Amniotic epithelial cell (primary cell): ENCODE measurements at places on chromosomes 13 and 19.

GRCh38 chr13:42255886-42256285 lies 16.1 kb upstream of the AKAP11 start:
- no peak for DNase-seq

DNA sequence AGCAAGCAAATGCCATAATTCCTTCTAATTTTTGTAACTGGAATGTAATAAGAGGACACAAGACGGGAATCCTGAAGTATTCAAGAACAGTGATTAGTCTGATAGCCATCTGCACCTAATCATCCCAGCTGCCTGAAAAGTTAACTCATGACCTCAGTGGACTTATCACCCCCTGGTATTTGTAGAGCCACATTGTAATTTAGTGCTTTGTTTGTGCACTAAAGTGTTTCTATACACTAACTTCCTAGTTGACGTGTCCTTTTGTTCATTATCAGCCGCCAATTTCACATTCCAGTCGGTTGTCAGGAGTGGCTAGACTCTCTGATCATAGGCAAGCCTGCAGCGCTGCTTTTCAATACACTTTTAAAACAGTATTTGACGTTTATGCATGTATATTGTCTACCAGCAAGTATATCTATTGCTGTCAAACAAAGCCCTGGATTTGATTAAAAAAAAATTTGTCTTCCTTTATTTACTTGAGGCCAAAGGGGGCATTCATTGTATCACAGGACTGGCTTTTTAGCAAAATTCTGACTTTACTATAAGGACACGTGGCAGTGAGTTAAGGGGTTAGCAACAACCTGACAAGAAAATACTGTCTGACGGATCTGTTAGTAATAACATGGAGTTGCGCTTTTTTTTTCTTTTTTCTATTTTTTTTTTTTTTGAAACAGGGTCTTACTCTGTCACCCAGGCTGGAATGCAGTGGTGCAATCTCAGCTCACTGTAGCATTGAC lies 10.4 kb upstream of the SOX21 start:
- no peak for DNase-seq

DNA sequence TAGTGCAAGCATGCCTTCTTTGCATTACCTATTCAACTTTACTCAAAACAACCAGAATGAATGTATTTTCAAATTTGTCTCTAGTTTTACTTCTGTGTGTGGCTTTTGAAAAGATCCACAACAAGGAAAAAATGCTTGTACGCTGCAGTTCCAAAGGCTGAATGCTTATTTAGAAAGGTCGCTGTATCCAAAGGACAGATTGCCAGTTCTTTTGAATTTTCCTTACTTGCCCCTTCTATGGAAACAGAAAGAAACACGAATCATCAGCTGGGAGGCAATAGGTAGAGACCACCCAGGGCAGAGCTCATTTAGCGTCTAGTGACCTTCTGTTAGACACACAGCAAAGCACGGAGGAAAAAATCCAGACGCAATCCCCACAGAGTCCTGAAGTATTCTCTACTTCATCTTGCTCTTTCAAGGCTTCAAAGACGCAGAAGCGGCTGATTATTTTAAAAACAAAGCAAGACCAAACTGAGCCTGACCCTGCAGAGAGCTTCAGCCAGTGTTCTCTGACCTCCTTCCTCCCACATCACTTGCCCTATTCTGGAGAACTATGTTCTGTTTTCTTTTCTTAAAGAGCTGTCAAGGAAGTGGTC lies 674.6 kb upstream of the SGCG start:
- peak; percentile 61 for DNase-seq

- no peak for DNase-seq
Measured at GRCh38 chr13:95918860-95919259, 134.3 kb downstream of the UGGT2 start.

DNA sequence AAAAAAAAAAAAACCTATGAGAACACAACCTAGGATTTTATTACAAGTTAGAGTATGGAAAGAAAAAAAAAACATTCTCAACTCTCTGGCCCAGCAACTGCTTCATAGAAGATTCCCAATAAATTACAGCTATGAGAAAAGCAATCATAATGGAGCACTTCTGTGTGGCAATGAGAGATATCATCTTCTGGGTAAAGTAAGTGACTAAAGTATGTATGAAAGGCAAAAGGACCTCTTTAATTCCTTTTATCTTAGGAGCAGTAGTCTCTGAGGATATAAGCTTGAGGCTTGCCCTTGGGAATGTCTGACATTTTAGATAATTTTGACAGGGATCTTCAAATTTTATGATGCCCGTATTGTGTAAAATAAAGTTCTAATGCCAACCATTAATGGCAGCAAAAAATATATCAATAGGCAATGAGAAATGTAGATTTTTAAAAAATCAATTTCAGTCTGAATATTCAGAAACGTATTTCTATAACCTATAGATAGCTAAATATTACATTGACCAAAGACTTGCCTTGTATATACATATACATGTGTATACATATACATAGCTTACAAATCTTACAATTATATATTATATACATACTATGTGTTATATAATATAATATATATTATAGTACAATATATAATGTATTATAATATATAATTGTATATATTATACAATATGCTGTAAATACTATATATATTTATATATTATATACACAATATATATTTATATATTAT lies 823.9 kb upstream of the SLITRK1 start:
- DNase-seq, result no peak

DNA sequence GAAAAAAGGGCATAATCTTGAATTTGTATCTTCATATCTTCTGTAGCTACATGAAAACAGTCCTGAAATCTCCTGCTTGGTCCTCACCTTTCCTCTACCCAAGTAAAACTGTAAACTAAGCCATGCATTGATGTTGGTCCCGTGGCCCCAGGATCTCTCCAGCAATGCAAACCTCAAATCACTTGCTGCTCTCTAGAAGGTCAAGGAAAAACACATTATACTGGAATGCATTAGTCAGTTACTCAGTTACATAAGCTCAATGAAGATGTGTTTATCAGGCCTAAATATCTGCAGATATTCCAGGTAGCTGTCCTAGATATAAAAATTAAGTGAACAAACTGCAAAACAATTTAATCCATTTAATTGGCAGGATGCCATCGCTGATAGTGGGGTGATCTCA lies 261.8 kb downstream of the ABCC4 start:
- peak; percentile 46 for DNase-seq
